Stimulated activated CD8-positive, alpha-beta memory T cell treated with anti-CD3 and anti-CD28 coated beads, Interleukin-2, amount 100 ng/mL, for 48 hours (primary cell): ENCODE measurements at places on chromosomes 7 and 10.
A peak's percentile ranks its signal among the peaks of the same experiment; 100 is the strongest.

- no peak for DNase-seq
Observed at GRCh38 chr7:105097619-105098018, 83.6 kb downstream of the KMT2E start.

DNA sequence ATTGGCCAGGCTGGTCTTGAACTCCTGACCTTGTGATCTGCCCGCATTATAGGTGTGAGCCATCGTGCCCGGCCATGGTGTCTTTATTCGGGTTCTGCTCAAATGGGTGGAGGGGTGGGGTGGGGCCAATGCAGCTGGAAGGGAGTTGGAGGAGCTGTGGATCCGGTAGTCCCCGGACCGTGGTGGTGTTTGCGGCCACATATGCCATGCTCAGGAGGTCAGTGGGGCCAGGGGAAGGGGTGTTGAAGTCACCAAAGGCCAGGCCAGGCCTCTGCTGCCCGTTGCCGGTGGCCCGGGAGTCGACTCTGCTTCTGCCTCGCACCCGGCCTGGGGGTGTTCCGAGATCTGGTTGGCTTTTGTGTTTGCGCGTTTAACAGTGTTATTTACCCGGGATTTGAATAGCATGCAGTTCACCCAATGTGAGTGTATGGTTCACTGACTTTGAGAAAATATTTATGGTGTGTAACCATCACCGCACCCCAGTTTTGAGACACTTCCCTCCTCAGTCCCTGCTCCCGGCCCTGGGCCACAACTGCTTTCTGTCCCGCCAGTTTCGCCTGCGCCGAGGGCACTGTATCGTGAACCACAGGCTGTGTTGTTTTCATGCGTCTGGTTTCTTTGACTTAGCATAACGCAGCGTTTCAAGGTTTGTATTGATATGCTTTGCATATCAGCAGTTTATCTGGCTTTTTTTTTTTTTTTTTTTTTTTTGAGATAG lies 10.7 kb downstream of the INPP5A start:
- no peak for DNase-seq

GRCh38 chr10:6507311-6507710 lies 72.8 kb downstream of the PRKCQ start:
- no peak for DNase-seq

DNA sequence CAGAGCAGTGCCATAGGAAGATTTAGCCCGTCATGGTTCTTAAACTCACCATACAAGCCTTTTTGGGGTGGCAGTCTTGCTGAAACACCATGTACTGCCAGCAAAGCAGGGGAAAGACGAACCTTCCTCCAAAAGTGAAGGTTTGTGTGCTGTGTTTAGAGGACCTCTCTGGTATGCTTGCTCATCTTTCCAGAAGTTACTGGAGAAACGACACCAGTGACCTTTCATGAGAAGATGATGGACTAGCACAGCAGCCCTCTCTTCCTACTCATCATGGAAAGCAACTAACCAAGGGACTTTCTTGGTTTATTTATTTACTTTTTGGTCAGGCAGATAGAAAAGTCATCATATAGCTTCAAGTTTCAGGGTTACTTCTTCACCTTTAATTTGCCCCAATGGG lies 247.4 kb downstream of the PTEN start:
- DNase-seq = no peak

GRCh38 chr10:120019568-120019967 lies 127.0 kb downstream of the SEC23IP start:
- no peak for DNase-seq

DNA sequence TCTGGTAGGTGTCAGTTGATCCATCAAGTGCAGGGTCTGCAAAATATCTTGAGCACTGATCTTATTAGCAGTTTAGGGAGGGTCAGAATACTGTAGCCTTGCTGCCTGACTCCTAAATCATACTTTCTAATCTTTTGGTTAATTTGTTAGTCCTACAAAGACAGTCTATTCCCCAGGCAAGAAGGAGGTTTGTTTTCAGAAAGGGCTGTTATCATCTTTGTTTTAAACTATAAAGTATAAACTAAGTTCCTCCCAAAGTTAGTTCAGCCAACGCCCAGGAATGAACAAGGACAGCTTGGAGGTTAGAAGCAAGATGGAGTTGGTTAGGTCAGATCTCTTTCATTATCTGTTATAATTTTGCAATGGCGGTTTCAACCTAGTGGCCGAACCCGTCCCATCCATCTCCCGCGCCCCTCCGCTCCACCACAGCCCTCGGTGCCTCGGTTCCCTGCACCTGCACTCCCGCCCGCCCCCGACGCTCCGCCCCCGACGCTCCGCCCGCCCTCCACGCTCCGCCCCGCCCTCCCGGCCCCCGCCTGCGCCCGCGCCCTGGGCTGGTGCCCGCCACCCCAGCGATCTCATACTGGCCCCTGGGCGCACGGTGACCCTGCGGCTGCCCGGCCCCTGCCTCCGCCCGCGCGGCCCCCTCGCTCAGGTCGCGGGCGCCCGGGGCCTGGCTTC lies at the start of gene ADCK2:
ADCK2 (plus strand) TSS at position 564 of the 681 bp plus-strand sequence. CDS start 386 bp downstream, outside the sequence.
- peak; percentile 55 for DNase-seq

- DNase-seq = no peak
Observed at GRCh38 chr10:113139699-113140098, 189.7 kb downstream of the TCF7L2 start.
